NCI-H1048 (cell line): ENCODE measurements at places on chromosomes 16 and 17.

DNA sequence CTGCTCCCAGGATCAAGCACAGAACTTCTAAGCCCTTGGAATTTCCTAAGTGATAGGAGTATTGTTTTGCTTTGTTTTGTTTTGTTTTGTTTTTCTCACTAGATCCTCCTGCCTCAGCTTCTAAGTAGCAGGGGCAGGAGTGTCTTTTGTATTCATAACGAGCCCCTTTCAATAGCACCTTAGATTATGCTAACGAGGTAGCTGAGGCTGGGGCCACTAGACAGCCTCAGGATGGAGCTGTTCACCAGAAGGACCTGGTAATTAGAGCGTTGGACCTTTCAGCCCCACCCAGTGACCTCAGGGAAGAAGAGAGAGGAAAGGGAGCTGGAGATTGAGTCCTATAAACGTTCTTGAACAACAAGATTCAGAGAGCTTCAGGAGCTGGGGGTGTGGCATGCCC lies 43.6 kb downstream of the IKZF3 start:
- no peak for DNase-seq

DNA sequence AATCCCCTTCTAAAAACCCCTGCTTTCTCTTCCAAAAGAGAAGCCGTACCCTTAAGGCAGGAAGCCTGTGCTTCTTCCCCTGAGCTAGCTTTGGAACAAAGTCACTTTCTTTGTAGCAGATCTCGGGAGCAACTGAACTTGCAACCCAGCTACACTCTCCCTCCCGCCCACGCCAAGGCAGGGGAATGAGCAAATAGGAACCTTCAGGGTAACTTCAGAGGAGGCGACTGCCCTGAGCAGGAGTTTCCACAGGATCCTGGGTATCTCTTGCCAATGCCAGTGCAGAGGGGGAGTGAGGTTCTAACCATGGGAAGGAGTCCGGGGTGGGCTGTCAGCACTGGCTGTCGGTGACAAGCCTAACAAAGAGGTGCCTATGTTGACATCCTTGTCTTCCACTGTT lies 5.9 kb upstream of the PIRT start:
- DNase-seq = no peak

DNA sequence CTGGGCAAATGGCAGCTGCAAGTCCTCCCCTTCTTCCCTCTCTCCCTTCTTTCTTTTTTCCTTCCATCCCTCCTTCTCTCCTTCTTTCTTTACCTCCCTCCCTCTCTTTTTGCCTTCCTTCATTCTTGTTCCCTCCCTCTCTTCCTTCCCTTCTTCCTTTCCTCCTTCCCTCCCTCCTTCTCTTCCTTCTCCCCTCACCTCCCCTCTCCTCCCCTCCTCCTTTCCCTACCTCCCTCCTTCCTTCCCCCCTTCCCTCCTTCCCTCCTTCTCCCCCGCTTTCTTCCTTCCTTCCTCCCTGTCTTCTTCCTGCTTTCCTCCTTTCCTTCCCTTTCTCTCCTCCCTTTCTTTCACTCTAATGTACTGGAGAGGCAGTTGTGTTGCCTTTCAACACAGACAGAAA lies 110.8 kb upstream of the SALL1 start:
- DNase-seq = no peak

DNA sequence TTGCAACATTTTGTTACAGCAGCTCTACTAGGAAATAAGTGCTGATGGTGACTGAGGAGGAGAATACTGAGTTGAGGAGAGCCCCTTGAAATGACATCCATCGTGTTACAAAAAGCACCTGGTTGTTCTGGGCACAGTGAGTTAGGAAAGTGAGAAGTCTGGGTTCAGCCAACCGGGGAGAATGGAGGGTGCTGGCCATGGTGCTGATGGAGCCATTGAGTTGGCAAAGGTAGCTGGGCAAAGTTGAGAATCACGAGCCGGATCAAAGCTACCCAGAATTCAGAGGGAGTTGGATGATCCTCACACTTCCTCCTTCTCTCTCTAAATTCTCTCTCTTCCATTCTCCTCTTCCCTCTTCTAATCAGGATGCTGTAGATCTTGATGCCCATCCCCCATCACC lies 35.0 kb upstream of the ASIC2 start:
- DNase-seq = no peak

GRCh38 chr16:65125322-65125721 lies 3.5 kb upstream of the CDH11 start:
- DNase-seq = no peak

DNA sequence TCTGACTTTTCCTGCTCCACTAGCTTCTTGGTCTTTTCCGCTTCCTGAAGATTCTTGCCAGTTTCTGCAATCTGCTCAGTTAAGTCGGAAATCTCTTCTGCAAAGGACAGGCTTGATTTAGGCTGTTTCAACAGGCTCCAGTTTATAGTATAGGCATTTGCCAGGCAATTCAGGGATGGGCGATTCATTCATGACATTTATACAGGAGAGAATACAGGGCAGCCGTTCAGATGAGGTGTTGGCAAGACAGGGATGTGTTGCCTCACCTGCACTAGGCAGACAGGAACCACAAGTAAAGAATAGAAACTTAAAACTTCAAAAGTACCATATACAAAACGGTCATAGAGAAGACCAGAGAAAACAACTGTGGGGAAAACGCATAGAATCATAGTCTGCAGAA lies 61.7 kb downstream of the MYH13 start:
- no peak for DNase-seq

DNA sequence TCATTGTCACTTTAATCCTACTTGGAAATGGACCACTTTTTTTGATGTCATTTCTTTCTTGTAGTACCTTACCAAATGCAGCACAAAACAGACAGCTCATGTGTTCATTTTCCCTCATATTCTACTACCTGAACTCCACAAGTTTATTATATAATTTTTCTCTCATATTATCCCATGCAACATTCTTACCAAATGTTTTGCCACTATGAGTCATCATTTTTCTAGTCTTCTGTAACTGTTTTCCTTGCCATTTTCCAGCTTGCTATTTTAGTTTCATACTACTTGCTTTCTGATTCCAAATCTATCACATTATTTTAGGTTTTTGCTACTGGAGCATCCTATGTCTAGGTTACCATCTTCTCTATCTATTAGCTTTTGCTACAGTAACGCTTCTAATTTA lies 332.7 kb downstream of the ZFHX3 start:
- no peak for DNase-seq

GRCh38 chr16:88337021-88337420 lies 45.7 kb upstream of the ZNF469 start:
- DNase-seq = no peak

DNA sequence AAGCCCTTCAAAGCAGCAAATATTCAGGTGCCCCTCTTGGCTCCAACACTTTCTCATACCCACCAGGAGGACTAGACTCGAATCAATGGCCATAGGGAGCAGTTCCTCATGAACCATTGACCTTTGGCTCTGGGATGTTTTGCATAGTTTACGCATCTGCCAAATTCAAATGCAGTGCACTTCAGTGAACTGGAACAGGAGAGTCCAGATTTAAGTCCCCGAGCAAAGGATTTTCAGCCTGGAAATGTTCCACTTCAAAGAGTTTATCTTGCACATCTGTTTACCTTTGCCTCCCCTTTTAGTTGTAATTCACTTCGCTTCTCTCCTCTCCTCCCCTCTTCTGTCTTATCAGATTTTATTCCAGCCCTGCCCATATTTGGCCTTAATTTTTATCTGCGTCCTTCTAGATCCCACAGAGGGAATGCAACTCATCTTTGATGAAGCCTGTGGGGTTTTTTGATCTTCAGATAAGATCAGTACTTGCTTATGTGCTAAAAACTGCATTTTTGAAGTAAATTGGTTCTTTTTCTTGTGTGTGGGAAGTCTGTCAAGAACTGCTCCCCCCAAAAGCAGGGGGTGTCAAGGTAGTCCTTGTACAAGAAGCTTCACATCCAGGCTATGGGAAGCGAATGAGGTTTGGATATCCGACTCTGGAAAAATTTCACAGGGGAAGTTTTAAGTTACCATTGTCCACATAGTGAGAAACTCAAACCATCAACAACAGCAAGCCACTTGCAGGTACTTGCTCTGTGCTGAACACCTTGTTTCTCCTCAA lies 281.6 kb downstream of the RBFOX1 start:
- DNase-seq = no peak

- DNase-seq = no peak
These were observed 868.4 kb upstream of the SOX9 start for GRCh38 chr17:71252436-71252835.

- DNase-seq = no peak
These were observed 8.2 kb downstream of the CIITA start for GRCh38 chr16:10885246-10885645.

GRCh38 chr17:72837335-72837734 lies 255.2 kb downstream of the SLC39A11 start:
- DNase-seq = no peak

- no peak for DNase-seq
These were observed 21.7 kb upstream of the ACSF3 start for GRCh38 chr16:89071686-89072547.

DNA sequence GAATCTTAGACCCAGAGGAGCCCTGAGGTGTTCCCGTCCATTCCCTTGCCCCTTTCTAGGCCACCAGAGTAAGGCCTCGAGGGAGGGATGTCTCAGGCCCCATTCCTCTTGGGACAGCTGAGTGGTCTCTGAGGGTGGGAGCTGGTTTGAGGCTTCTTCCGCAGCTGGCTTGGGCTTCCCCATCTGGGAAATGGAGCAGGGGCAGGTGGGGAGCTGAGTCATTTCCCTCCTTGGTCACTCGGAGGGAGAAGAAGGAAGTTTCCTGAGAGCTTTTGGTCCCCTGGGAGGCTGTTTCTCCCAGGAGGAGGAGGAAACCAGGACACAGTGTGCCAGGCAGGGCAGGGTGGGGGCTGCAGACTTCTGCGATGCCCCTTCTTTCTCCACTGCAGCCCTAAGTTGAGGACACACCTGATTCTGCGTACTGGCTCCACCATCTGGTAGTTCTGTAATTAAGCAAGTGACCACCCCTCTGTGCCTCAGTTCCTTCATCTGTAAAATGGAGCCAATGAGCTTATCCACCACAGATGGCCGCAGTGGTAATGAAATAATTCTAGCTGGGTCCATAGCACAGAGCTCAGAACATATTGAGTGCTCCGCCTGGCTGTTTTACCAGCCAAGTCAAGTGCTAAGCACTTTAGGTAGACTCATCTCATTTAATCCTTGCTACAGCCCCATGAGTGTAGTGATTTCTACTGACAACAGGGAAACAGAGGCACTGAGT lies 1.6 kb upstream of the KCNJ12 start:
- no peak for DNase-seq

DNA sequence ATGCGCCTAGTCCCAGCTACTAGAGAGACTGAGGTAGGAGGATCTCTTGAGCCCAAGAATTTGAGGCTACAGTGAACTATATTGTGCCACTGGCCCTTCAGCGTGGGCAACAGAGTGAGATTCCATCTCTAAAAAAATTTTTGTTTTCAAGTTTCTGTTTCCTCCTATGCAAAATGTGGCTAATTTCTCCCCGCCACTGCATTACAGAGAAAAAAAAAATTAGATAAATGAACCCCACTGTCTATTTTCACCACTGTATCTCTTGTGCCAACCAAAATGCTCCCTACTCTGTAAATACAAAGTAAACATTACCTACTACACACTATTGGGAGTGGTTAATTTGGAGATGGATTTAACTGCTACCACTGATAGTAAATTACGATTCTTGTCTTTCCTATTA lies 2.0 kb downstream of the MARF1 start:
- DNase-seq = no peak

DNA sequence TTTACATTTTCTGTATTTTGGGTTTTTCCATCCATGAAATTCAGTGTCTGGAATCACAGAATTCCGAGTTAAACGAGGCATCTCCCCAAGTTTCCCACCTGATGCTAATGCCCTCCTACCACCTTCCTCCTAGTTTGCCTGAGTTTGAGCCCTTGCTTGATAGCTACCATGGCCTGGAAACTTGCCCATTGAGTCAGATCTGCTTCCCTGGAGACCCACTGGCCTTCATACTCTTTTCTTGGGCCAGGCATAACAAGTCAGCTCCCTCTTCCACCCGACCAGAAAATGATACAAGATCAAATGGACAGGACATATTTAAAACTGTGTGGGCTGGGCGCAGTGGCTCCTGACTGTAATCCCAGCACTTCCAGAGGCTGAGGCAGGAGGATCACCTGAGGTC lies 10.2 kb downstream of the SETD1A start:
- no peak for DNase-seq

DNA sequence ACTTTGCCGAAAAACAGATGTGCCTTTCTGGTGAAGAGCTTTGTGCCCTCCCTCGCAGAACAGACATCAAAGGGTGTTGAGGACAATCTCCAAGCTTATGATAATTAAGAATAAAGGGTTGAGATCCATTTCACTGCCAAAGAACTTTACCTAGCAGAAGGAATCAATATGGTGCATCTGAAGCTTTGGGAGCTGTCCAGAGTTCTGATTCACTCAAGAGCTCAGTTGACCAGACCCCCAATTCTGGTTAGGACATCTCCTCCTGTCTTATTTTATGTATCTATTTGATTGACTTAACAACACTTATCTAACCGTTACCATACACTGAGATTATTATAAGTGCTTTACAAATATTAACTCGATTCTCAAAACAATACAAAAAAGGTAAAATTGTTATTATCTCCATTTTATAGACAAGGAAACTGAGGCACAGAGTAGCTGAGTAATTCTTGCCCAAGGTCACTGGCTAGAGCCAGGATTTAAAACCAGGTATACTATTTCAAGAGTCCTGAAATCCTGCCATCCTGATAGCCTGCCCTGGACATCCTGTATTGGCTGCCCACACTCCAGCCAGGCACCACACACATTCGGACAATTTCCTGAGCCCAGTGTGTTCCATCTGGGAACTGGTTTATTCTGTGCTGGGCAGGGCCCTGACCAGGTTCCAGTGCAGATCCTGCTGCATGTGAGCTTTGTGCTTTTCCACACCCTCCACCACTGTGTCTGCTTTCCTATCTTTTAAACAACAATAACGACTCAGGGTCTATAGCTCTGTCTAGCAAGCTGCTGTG lies 29.8 kb downstream of the PITPNM3 start:
- no peak for DNase-seq

GRCh38 chr17:77098884-77099545 lies 41.8 kb upstream of the SEC14L1 start:
- DNase-seq = no peak

GRCh38 chr17:36926226-36926625 lies 11.0 kb upstream of the LHX1 start:
- DNase-seq = no peak

DNA sequence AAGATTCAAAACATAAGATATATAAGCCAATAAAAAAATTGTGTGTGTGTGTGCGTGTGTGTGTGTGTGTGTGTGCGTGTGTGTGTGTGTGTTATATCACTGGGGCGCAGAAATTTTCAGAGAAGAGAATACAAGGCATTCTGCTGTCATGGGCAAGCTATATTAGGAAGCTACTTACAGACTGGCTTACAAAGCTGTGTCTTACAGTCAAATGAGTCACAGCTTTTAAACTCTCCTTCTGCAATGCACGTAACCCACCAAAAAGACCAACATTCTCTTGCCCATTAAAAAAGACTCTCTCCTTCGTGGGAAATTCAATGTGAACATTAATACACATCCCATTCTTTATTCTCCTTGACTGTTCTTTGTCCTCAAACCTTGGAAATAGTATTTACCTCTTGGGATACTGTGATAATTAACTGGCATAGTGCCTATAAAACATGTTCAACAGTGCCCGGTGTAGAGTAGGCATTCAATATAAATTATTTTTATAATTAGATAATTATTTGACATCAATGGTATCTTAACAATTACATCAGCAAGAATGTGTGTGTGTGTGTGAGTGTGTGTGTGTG lies 860.4 kb upstream of the SOX9 start:
- DNase-seq = no peak

- no peak for DNase-seq
These were observed 23.5 kb downstream of the TMC6 start for GRCh38 chr17:78105101-78105500.
